ENCODE measurements at places on chromosomes 2 and 18.
A peak's percentile ranks its signal among the peaks of the same experiment; 100 is the strongest.

DNA sequence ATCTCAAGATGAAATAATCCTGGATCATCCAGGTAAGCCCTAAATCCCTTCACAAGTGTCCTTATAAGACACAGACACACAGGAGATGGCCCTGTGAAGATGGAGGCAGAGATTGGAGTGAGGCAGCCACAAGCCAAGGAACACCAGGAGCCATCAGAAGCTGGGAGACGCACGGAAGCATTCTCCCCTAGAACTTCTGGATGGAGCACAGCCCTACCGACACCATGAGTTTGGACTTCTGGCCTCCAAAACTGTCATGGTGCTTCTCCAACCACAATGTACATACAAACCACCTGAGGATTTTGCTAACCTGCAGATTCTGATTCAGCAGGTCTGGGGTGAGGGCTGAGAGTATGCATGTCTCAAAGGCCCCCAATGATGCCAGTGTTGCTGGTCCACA is 42.5 kb downstream of the ADD2 start:
- no peak for DNase-seq

GRCh38 chr2:11097854-11098387 is 57.3 kb upstream of the SLC66A3 start:
- DNase-seq = no peak

- DNase-seq = no peak
These were observed 17.1 kb upstream of the ANKRD62 start for GRCh38 chr18:12076424-12077140.

- no peak for DNase-seq
These were observed 8.6 kb downstream of the SNRNP27 start for GRCh38 chr2:69902213-69902922.

DNA sequence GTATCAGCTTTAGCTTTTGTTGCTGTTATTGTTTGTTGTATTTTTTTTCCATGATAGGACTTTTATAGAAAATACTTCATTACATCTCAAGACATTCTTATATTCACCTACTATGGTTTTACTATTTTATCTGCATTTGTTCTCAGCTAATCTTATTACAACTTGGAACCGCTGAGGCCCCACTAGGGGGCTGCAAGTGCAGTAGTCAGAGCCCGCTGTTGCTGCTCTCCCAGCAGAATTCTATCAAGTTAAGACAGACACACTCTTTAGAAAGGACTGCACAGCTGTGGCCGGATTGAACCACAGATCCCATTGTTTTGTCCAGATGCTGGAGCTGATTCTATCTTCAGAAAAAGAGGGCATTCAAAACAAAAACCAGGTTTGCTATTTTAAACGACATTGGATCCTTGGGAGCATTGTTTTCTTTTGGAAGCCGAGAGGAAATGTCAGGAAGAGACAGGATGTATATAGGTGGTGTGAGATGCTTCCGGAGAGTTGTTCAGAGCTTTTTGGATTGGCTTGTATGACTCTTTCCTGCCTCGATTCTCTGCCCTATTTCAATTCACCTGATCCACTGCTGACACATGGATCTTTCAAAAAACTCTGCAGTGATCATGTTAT is 105.7 kb upstream of the GAREM1 start:
- DNase-seq = no peak

- DNase-seq = no peak
These were observed 1.5 kb downstream of the ODC1 start for GRCh38 chr2:10446631-10447030.

GRCh38 chr2:95158891-95159619 is 593 bp downstream of the ZNF514 start:
- peak; percentile 42 for DNase-seq

- DNase-seq = no peak
These were observed 58.1 kb downstream of the NCKAP1 start for GRCh38 chr2:182980115-182980514.

- no peak for DNase-seq
These were observed 236.4 kb downstream of the LRRTM1 start for GRCh38 chr2:80068038-80068731.

DNA sequence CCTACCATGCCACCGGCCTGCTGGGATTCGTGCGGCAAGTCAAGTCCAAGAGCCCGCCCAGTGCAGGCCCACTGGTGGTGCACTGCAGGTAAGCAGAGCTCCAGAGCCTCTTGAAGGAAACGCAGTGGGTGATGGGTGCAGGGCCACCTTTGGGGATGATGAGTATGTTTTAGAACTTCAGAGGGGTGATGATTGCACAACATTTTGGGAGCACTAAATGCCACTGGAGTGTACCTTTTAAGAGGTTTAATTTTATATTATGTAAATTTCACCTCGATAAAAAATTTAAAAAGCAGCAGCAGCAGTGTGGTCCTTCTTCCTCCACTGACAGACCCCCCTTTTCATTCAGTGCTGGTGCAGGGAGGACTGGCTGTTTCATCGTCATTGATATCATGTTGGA is 233.1 kb upstream of the RAB12 start:
- DNase-seq = no peak

GRCh38 chr2:96604104-96604503 is 34.0 kb downstream of the KANSL3 start:
- DNase-seq = no peak

DNA sequence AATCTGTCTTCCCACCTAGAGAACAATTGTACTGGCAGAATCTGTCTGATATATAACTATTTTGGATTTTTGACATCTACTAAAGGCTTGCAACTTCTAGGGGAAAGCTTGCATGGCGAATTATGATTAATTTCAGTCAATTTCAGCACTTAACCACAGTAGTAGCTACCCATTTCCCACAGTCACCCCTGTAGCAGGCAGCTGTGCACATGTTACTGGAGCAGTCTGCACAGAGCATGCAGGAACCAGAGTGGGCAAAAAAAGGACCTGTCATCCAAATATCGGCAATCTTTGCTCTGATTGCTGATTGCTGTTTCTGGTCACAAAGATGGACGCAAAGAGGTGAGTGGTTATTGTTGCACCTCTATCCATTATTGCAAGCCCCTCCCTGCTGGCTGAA is 473.3 kb downstream of the SPAG16 start:
- no peak for DNase-seq

GRCh38 chr18:25743646-25744151 is 346.7 kb downstream of the SS18 start:
- no peak for DNase-seq

- no peak for DNase-seq
These were observed 95.3 kb downstream of the PIGN start for GRCh38 chr18:62091487-62092120.

DNA sequence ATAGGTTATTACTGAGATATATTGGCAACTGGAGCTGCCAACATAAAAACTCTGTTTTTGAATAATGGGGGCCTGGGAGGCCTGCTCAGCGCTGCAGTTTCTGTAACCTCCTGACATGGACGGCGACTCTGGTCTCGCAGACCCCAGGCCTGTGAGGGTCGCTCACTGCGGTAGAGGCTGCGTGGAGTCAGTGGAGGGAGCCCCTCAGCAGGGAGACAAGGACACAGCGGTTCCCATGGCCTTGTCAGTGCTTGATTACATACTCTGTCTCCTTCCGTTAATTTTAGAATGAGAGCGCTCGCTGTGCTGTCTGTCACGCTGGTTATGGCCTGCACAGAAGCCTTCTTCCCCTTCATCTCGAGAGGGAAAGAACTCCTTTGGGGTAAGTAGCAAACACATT is 858 bp downstream of the TPO start:
- DNase-seq = no peak

- DNase-seq = no peak
These were observed 15.7 kb upstream of the CNNM3 start for GRCh38 chr2:96800061-96801004.

DNA sequence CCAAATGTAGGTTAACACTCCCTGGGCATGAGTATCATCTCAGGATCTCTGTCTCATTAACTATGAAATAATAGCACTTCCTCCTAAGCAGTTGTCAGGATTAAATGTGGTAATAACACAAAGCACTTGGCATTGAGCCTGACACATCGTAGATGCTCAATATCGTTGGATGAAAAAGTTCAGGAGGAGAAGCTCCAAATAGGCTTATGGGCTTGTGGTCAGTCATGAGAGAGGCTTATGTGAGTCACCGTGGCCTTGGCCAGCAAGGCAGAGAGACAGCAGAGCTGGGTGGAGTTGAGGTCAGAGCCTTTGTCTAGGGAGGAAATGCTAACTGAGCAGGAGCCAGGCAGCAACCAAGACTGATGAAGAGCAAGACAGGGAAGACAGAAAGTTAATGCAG is 68.3 kb upstream of the PPM1B start:
- DNase-seq = no peak

DNA sequence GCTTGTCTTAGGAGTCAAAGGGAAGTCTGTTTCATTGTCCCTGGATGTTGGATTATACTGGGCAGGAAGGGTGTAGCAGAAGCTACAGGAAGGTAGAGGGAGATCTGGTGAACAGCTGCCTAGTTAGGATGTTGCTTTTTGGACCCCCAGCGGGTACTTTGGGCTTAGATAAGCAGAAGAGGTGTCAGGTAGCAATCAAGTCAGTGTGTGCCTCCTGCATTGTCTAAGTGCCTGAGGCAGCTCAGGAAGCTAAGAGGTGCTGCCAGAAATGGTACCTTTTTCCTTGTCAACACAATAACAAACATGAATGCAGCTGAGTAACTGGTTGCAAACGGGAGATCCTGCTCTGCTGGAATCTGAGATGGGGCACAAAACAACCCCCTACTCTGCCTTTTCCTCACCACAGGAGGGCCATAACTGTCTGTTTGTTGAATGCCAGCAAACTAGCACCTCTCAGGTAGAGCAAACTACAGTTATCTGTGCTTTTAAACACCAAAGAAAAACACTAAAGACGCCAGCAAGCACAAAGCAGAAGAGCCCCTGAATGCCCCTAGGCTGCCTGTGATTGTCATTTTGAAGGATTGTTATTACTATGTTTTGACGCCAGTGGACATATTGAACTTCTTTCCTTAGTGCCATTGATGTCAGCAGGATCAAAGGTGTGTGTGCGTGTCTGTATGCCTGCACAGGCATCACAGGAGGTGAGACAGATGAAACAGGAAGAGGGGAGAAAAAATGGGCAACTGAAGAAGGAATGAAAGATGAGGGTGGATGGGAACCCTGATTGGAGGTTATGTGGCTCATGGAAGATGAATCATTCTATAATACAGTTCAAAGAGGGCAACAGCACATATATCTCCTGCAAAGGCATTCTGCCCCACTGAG is 151.4 kb downstream of the ETAA1 start:
- DNase-seq = no peak

DNA sequence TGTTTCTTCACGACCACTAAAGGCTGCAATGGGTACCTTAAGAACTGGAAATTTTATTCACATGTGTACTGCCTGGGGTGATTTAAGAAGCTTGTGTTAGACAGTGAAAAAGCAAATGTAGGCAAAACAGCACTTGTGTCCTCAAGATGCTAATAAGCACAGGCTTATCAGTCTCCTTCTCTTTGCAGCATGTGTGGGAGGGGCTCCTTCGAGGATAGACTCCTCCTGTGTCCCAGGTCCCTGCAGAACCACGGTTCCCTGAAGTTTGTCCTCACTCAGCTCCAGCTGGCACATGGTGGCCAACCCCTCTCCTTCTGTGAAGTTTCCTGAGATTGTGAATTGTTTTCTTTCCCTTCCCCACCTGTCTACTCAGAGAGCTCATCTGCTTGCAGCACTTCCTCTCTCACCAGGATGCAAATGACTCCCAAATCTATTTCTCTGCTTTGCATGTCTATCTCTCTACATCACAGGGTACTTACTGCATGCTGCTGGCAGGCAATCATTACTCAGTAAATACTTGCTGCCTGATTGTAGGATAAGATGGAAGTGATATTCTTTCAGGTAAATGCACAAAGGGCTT is 589.6 kb upstream of the KLHL29 start:
- no peak for DNase-seq

DNA sequence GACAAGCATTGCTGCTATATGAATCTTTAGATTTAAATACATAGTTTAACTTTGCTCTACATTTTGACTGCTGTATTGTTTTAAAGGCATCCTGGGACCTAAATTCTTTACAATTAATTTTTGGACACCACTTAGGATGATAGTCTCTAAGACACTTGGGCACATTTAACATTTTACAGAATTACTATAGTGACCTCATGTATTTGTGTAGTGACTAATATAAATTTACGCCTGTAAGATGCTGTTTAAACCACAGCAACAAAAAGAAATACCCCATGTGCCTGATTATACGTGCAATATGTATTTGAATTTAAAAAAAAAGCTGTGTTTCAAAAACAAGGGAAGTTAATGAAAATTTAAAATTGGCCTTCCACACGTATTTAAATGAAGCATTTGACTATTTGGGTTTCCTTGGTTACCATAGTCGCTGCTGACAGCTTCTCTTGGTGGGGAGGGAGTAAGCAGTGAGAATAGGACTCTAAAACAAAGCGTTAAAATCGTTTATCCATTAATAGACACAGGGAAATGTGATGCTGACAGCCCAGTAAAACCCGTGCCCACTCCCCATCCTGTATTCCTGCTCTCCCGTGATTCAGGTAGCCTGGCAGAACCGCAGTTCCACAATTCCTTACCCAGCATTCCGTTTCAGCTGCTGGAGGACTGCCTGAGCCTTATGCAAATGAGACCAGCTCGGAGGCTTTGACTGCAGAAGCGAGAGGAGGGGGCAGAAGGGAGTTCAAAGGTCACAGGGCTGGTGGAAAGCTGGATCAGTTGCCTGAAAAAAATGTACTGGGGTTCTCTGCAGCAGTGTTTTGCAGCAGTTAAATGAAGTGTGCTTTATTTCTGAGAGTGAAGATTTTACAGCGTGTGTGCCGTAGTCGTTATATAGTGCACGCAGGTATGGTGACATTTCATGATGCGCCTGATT is 104.3 kb downstream of the CSRNP3 start:
- DNase-seq = no peak

DNA sequence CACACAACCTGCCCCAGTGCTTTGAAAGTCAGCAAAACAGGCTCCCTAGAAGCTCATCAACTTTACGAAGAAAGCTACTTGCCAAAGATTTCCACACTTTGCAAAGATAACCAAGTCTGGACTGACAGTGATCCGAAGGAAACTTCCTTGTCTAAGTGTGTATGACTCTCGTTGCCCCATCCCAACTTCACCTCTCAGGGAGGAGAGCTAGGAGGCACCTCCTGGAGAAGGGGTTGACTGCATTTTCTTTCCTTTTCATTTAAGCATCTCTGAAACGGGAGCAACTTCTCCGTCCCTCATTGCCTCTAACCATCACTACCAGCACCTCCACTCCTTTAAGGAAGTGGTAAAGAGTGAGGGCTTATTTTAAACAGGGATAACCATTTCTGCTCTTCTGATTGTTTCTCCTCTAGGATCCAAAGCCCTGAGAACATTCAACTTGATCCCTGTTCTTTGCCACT is 7.0 kb downstream of the ZEB2 start:
- DNase-seq = no peak

GRCh38 chr2:199206536-199206935 is 251.2 kb downstream of the SATB2 start:
- no peak for DNase-seq

GRCh38 chr2:28000287-28000686 is 109.8 kb downstream of the BABAM2 start:
- DNase-seq = no peak

GRCh38 chr2:134949981-134950708 is 31.5 kb downstream of the CCNT2 start:
- no peak for DNase-seq

GRCh38 chr18:73047688-73048087 is 179.9 kb upstream of the NETO1 start:
- DNase-seq = no peak

GRCh38 chr2:236162031-236162845 is 5.9 kb downstream of the GBX2 start:
- no peak for DNase-seq

Measured in stimulated activated naive CD8-positive, alpha-beta T cell treated with anti-CD3 and anti-CD28 coated beads, Interleukin-15, amount 100 ng/mL, for 72 hours (primary cell).